Neural crest cell (in vitro differentiated cells): ENCODE measurements at places on chromosomes 7 and 10.

GRCh38 chr7:158957510-158957906 lies 101.2 kb downstream of the DYNC2I1 start:
- DNase-seq = no peak

GRCh38 chr10:119342335-119342734 lies 135.0 kb downstream of the GRK5 start:
- DNase-seq = no peak

DNA sequence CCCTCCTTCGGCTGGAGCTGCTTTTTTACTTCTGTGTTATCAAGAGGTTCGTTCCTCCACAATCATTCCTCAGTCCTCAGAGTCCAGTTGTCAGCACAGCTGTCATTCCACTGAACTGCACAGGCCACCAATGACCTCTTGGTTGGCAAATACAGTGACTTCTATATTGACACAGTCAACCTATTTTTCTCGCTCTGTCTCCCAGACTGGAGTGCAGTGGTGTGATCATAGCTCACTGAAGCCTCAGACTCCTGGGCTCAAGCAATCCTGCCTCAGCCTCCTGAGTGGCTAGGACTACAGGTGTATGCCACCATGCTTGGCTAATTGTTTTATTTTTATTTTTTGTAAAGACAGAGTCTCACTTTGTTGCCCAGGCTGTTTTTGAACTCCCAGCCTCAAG lies 27.7 kb downstream of the CRCP start:
- DNase-seq = no peak

- no peak for DNase-seq
These were observed 26.0 kb downstream of the KBTBD2 start for GRCh38 chr7:32865448-32866030.

- no peak for DNase-seq
These were observed 4.9 kb downstream of the ZNF277 start for GRCh38 chr7:112211348-112211907.
